ENCODE measurements at places on chromosomes 1 and 21. TPM values are rescaled to one million over a fixed set of nuclear protein-coding genes. Genes with fewer than 3 reads are reported as not detected.

Gene NBPF6
- not detected for total RNA-seq

GRCh38 chr1:52416811-52417210, 12.4 kb downstream of the PRPF38A start:
- no peak for DNase-seq

DNA sequence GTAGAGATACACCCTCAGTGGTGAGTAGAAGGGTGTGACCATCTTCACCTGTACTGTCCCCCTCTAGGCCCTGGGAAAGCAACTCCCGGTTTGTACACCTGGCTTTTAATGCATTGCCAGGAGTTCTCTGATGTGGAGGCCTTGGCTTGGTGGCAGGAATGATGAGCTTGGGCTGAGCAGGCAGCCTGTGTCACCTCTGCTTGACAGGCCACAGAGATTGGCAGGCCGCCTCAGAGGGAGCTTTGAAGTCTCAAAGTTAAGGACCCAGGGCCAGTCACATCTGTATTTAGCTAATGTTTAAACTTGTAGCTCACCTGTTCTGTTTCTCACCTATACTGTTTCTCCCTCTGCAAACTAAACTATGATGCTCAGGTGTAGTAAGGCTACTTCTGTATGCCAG, 28.5 kb downstream of the HUNK start:
- no peak for DNase-seq

DNA sequence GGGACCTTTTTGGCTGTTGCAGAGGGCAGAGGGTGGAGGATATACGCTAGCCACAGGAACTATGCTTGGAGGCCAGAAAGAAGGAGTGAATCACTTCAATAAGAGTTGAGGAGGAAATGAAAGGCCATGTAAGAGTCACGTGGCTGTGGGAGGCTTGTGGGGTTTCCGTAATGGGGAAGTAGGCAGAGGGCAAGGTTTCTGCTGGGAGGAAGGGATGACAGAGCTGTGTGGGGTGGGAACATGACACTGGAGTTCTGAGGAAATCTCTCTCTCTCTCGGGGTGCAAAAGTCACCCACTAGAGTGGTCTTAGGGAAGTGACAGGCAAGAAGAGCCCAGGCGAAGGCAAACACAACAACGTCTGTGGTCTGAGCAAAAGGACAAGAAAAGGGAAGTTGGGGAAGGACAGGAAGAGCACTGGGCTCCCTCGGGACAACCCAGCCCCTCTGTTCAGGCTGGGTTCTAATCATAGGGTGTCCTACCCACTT, 3.9 kb upstream of the CD1C start:
- peak; percentile 3 for DNase-seq

GRCh38 chr1:19533626-19534025, 48.3 kb upstream of the CAPZB start:
- no peak for DNase-seq

DNA sequence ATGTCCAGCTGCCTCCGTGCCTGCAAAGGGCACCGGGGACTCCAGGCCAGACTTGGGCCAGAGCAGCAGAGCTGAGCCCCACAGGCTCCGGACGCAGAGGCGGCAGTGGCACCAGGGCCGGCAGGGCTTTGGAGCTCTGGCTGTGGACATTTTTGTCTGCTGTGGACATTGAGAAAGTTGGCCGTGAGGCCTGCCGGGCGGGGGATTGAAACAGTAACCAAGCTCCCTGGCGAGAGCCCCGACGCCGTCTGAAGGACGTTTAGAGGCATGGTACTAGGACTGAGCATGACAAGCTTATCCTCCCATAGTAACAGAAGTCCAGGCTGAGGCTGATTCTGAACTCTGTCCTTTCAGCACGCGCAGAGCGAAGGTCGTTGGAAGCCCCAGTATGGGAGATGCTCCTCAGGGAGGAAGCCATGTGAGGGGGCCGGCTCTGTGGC, 323.8 kb downstream of the AMY1C start:
- no peak for DNase-seq

DNA sequence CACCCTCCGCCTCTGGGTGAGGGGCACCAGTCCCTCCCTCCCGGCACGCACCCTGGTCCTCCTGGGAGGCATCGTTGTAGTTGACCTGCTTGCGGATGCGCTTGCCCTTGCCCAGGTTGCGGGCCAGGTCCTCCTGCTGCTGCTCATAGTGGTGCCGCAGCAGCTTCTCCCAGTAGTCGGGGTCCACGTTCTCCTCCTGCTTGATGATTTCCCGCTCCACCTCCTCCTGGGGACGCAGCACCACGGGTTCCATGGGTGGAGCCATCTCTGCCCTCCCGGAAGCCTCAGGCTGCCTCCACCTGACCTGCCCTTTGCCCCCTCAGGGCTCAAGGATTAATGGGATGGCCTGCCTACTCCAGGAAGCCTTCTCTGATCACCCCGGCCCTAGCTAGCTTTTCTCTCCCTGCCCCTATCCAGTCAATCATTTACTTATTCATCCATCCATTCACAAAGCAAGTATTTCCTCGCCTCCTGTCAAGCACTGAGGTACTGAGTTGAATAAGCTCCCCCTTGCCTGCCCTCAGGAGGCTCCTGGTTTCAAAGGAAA, 53.5 kb downstream of the CHD5 start:
- DNase-seq, result no peak

DNA sequence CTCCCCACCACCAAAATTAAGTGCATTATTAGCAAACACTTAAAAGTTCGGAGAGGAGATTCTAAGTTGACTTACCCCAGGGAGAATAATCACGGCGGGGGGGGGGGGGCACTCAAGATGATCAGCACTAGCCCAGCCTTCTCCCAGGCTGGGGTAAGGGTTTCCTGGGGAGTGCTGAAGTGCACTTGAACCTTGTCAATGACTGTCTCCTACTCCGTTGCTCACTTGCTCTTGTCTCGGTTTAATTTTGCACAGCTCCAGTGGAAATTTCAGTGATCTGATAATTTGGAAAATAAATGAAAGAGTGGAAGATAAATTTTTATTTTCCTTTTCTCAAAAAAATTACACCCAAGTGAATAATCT, 59.2 kb downstream of the PBX1 start:
- no peak for DNase-seq

DNA sequence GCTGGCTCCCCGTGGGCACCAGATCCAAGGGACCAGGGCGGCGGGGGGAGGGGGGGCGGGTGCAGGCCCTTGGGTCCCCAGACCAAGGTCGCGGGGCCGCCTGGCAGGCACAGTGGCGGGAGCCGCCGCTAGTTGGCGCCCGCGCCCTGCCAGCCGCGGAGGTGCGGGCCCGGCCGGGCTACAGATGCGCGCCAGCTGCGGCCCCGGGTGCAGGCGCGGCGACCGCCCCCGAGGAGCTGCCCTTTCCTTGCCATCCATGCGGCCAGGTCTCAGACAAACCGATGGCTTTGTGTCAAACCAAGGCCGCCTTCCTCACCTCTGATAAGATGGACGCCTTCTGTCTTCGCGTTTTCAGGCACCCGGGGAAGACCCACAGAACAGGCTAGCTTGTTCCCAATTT, 2.2 kb upstream of the RUNX3 start:
- peak; percentile 55 for DNase-seq

GRCh38 chr1:15388201-15388880, 21.3 kb upstream of the EFHD2 start:
- no peak for DNase-seq

- no peak for DNase-seq
Measured at GRCh38 chr1:62628506-62628905, 31.2 kb downstream of the ANGPTL3 start.

Gene FCRL5
- total RNA-seq, result 0.10 TPM

Gene UTP25
- 5.4 TPM for total RNA-seq

Gene KRTAP19-7
- total RNA-seq, result not detected

DNA sequence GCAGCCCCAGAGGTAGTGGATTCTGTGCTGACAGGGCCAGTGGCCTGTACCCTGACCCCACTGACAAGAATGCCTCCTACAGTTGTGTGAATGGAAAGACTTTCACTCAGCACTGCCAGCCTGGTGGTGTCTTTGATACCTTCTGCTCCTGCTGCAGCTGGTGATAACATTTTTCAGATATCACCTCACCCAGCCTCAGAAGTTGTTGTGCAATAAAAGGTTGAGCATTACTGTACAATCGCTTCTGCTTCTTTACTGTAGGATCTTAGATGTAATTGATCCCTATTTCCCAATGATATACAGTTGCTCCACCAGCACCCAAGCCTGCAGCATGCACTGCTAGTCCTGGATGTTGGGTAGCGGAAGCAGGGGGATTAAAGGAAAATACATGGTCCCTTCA, 4.8 kb upstream of the CHIA start:
- DNase-seq, result no peak

Gene RAB7B
- total RNA-seq, result 10.7 TPM

DNA sequence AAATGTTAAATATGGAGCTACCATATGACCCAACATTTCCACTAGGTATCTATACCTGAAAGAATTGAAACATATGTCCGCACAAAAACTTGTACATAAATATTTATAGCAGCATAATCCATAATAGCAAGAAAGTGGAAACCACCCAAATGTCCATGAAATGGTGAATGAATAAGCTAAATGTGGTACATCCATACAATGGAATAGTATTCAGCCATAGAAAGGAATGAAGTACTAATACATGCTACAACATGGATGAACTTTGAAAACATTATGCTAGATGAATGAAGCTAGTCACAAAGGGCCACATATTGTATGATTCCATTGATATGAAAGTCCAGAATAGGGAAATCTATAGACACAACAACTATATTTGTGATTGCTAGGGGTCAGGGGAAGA, 20.0 kb upstream of the BLACAT1 start:
- no peak for DNase-seq

DNA sequence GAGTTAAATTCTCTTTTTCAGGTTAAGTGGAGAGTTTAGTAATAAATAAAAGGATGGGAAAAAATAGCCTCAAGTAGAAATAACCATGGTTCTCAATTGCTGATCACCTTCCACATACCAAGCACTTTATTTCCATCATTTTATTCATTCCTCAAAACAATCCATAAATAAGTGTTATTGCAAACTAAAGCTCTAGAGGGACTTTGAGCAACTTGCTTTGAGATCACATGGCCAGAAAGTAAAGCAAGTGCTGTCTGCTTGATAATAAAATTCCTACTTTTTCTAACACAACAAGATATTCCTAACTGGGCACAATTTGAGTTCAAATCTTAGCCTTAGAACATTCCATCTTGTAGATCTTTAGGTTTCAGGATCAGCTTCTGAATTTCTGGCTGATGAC, 97.1 kb upstream of the C1orf87 start:
- DNase-seq, result no peak

DNA sequence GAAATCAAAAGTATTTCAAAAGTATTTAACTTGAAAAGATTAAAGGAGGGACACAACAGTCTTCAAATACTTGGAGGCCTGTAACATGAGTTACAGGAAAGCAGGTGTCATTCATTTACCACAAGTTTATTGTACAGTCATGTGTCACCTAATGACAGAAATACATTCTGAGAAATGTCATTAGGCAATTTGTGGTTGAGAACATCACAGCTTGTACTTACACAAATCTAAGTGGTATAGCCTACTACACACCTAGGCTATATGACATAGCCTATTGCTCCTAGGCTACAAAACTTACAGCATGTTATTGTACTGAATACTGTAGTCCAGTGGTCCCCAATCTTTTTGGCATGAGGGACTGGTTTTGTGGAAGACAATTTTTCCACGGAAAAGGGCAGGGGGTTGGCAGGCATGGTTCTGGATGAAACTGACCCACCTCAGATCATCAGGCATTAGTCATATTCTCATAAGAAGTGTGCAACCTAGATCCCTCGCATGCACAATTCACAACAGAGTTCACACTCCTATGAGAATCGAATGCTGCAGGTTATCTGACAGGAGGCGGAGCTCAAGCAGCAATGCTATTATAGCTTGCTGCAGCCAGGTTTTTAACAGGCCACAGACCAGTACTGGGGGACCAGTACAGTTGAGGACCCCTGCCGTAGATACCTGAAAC, 25.0 kb upstream of the PHTF1 start:
- DNase-seq, result no peak

Gene TCHH
- total RNA-seq, result not detected

Gene C4BPA
- not detected for total RNA-seq

DNA sequence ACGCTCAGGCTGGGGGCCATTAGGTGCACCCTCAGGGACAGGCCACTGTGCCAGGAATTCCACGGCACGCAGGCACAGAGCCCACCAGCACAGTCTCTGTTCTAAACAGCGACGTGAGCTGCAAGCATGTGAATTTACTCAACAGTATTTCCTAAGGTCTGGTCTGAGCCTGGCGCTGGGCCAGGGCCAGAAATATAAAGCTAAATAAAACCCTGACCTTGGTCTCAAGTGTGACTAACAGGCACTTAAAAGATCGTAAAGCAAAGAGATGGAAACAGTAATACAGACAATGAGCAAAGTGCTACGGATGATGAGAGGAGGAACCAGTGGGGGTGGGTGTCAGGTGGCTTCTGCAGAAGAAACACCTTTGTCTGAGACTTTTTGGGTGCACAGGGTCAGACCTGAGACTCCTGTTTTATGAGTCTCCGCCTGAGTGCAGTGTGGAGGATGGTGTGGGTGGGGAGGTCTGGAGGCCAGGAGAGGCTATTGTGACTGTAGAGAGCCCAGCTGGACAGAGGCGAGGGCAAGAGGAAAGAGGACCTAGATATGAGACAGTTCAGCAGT, 53.4 kb upstream of the EDN2 start:
- DNase-seq, result peak; percentile 80

- no peak for DNase-seq
Measured at GRCh38 chr1:27542463-27543273, 52.7 kb upstream of the WASF2 start.

Gene ADAMTS1
- 51.5 TPM for total RNA-seq

GRCh38 chr1:32889731-32890278, 3.5 kb downstream of the HPCA start:
- no peak for DNase-seq

DNA sequence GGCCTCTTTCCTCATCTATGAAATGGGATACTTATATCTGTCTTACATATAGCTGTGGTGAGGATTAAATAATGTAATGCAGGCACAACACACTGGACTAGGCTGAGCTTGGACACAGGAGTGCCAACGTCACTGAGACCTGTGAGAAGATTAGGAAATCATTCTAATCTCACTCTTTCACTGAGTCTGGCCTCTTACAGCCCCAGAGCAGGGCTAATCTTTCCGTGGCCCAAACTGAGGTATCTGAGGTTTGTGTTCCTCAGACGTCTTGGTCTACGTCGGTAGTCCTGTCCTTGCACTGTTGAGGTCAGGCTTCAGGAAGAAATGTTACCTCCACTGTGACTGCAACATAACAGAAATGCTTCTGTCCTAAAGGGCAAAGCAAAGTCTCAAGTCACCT, 22.6 kb upstream of the A3GALT2 start:
- no peak for DNase-seq

DNA sequence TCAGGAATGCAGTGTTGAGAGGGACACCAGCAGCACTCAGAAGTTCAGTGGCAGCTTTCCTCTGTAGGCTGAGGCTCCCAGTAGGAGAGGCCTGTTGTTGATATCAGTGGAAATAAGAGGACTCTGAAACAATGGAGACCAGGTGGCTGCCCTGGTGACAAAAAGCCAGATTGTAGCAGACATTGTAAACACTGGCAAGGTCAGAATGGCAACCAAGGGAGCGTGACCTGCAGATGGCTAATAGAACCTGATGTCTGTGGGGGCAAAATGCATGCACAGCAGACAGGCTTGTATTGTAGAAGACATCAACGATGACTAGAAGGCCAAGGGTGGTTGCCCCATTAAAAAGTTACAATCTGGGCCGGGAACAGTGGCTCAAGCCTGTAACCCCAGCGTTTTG, 53.1 kb upstream of the GPR37L1 start:
- DNase-seq, result no peak
